NCI-H1092 treated with DMSO at 0.1 percent for 48 hours (cell line): ENCODE measurements at places on chromosomes 5 and 9.
A peak's percentile ranks its signal among the peaks of the same experiment; 100 is the strongest.

DNA sequence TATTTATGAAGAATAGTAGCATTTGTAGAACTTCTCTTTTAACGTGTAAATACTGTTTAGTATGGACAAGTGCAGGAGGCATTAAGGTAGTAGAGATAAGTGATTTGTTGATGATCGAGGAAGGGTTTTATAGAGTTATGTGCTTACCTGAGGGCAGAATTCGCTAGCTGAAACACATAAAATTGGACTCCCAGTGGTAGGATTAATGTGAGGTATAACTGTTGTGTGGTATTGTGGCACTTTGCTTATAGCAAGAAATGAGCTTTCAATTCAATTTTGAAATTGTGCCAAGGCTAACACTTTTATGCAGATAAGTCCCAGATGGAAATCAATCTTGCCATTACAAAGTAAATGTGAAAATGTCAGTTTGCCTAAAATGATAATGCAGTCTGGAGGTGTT, 1.2 kb downstream of the AP3S1 start:
- DNase-seq, result peak; percentile 3

GRCh38 chr5:58378613-58379390, 81.1 kb downstream of the PLK2 start:
- no peak for DNase-seq

DNA sequence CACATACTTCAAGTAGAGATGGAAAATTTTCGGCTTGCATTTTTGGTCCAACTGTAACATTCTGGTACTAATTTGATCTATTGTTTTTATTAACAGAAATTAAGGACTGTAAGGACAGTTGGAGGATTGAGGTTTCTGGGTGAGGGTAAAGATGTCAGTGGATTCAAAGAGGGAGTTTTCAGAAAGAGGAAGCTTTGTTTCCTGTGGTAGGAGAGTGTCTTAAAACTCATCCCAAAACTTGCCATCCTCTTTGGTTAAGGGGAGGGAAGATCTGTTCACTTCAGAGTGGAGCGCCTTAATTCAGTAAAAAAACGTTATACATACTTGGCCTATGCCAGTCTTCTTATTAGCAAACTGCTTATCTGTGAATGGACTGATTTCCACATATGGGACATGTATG, 13.8 kb downstream of the CNTRL start:
- DNase-seq, result no peak

GRCh38 chr5:78235289-78235688, 59.2 kb downstream of the AP3B1 start:
- no peak for DNase-seq

- no peak for DNase-seq
These were observed 29.7 kb downstream of the PCA3 start for GRCh38 chr9:76793784-76794431.
